Renal pelvis (tissue), 12 donors: ENCODE measurements at places on chromosomes 13 and 19. TPM values are rescaled to one million over a fixed set of nuclear protein-coding genes. Genes with fewer than 3 reads are reported as not detected.

GRCh38 chr13:75357576-75358289 lies 124.2 kb downstream of the TBC1D4 start:
- peak; percentile 5 for DNase-seq

GRCh38 chr19:28504139-28504538 lies 708.8 kb downstream of the UQCRFS1 start:
- DNase-seq: no peak

GRCh38 chr13:47908197-47908902 lies 92.7 kb downstream of the SUCLA2 start:
- no peak for DNase-seq

GRCh38 chr19:12695997-12696365 lies 450 bp downstream of the FBXW9 start:
- DNase-seq: no peak

DNA sequence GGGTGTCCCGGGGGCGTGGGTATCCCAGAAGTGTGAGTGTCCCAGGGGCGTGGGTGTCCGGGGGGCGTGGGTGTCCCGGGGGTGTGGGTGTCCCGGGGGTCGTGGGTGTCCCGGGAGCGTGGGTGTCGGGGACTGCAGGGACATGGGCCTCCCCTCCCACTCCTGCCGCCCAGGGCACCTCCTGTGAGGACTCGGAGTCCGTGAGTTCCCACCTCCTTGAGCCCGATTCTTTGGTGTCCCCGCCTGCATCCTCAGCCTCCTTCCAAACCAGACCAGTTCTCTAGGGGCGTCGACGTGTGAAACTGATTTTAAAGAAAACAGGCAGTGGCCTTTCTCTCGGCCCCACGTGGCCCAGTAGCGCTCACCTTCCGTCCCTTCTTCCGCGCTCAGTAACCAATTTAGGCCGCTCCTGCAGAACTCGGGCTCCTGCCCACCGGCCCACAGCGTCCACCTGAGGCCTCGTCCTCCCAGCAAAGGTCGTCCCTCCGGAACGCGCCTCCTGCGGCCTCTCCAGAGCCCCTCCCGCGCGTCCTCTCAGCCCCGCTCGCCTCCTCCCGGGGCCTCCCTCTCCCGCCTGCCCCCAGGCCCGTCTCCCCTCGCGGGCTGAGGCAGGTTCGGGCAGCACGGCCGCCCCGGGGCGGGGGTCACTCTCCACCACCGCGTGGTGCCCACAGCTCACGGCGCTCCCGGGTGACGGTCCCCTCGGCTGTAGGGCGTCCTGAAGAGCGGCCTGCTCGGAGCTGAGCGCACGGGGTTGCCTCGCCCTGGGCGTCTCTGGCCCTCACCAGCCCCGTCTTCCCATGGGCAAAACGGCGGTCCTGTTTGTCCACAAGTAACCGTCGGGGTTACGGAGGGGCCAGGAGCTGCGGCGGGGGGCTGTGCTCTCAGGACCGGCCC lies 3.8 kb downstream of the F7 start:
- DNase-seq: no peak

- no peak for DNase-seq
Measured at GRCh38 chr19:33393286-33394005, 19.9 kb downstream of the CEBPG start.

The SSBP4 gene
- 99.9 TPM for polyA plus RNA-seq

- no peak for DNase-seq
Measured at GRCh38 chr19:45960595-45961235, 12.9 kb downstream of the NOVA2 start.

- DNase-seq: no peak
Measured at GRCh38 chr13:41054919-41055619, 6.2 kb upstream of the WBP4 start.

GRCh38 chr13:73287831-73288230 lies 229.0 kb downstream of the KLF5 start:
- no peak for DNase-seq

The NCR1 gene
- 0.26 TPM for polyA plus RNA-seq

- no peak for DNase-seq
Measured at GRCh38 chr13:23799945-23800344, 89.3 kb downstream of the MIPEP start.

The ZNF626 gene
- 23.2 TPM for polyA plus RNA-seq

- no peak for DNase-seq
Measured at GRCh38 chr19:2795827-2796658, 10.7 kb downstream of the THOP1 start.

GRCh38 chr19:49924004-49924880 lies 4.8 kb upstream of the ATF5 start:
- DNase-seq: no peak

DNA sequence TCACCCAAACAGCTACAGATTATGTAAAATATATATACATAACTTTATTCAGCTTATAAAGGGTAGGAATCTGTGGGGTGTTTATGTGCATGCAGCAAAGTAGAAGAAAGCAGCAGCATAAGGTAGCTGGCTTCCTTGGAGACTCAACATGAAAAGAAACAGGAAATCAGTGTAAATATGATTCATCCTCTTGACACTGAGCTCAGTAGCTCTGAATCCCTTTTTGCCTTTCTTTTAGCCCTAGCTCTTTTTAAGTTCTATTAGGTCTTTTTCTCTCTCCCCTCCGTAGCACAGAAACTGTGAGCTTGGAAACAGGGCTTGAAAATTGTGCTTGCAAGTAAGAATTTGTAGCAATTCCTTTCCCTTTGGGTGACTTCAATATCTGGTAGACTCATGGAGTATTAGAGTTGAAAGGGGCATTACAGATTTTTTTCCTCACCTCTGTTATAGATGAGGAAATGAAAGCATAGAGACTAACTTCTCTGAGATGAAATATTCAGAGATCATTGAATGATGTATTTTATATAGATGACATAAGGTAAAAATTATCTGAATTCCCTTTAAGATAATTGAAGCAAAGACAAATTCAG lies 314.4 kb downstream of the PCDH9 start:
- no peak for DNase-seq

DNA sequence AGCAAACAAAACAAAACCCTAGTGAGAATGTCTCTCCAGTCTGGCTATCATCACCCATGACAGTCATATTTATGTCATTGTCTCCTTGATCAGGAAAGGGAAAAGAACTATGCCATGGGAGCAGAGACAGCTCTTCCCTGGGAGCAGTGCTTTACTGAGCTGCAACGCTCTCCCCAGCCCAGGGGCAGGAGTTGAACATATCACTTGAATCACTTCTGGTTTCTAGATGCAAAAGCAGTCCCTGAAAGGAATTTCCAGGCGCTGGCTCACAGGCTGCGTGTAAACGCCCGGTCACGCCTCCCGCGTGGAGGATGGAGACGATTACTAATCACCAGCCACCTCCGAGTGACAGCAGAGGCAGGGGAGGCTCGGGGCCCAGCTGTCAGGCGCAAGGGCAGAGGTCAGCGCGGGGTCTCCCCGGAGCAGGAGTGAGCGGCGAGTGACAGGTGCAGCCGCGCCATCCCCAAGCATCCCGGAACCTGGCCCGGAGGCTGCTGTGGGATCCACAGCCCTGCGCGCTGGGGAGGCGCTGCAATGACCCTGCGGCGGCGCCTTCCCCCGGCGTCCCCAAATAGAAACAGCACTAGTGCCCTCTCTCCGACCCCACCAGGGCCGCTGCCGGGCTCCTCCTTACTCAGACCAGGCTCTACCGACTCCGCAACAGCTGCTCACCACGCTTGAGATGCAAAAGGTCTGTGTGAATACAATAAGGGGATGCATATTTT lies 23.5 kb upstream of the DCLK1 start:
- no peak for DNase-seq

GRCh38 chr13:45353895-45354294 lies 12.9 kb upstream of the TPT1 start:
- DNase-seq: no peak

DNA sequence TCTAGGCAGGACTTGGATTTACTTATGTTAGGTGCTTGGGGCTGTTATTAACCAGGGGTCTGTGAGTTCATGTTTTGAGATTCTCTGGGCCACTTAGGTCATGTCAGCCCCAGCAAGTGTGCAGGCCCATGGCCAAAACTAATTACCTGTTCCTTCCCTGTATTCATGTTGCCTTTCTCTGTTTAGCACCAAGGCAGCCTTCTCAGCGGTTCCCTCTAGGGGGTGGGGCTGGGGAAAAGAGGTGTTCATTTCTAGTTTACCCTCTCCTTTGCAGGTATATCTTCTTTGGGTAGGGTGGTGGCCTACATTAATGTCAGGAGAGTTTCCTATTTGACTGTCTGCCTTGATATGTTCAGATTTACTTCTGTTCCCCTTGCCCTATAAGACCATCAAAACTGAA lies 61.7 kb downstream of the PDS5B start:
- no peak for DNase-seq

The APOC1 gene
- polyA plus RNA-seq: 11.7 TPM
